ENCODE measurements at places on chromosomes 7 and 10. TPM values are rescaled to one million over a fixed set of nuclear protein-coding genes. Genes with fewer than 3 reads are reported as not detected.

DNA sequence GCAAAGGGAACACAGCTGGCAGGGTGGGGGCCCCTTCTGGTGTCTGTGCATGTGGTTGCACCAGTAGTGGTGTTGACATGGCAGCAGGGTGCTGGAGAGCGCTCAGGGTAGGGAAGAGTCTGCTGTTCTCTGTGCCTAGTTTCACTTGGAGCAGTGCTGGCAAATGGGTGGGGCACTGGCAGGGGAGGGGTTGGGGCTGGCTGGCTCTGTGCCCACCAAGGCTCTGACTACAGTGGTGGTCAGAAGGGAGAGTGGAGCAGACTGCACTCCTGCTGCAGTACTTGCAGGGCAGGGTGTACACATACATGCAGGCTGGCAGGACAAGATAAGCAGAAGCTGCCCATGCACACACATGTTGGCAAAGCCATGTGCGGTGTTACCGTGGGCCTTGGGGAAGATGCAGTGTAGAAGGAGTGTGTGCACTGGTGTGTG, 18.2 kb downstream of the FAM25A start:
- no peak for DNase-seq

DNA sequence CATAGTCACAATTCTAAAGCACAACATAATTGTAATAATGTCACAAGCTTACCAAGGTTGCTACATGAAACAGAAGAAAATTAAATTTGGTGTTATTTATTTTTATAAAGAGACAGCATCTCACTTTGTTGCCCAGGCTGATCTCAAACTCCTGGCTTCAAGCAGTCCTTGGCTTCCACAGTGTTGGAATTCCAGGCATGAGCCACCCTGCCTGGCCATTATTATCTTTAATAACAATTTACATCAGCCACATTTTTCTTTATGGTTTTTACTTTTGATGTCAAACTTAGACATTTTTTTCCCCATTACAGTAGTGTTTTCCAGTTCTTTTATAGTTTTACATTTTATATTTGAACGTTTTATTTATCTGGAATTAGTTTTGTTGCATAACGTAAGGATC, 46.7 kb downstream of the BMPR1A start:
- no peak for DNase-seq

- DNase-seq, result no peak
Observed at GRCh38 chr10:49275896-49276295, 23.1 kb upstream of the C10orf71 start.

VSTM2A gene
- not detected for total RNA-seq

GPR37 gene
- total RNA-seq, result 6.2 TPM

CPA4 gene
- total RNA-seq, result 723 TPM

- no peak for DNase-seq
Observed at GRCh38 chr10:33095867-33096815, 138.1 kb upstream of the ITGB1 start.

All from M059J (cell line).